ENCODE measurements at places on chromosomes 6 and 20.

DNA sequence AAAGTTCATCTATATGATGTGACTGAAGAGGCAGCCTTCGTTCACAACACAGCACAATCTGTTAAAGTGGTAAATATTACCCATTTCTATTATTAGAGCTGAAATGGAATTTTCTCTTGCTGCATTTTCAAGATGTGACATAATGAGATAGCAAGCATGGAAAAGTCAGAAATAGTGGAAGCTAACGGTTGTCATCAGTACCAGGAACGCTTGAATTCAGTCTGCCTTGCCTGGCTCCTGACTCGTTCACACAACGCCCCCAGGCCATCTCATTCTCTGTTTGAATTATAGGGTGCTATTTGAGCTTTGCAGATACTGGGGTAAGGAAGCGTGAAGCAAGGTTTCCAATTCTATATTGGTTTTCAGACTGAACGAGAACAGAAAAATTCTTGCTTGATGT lies 116.5 kb upstream of the MAP3K7 start:
- DNase-seq, result no peak

DNA sequence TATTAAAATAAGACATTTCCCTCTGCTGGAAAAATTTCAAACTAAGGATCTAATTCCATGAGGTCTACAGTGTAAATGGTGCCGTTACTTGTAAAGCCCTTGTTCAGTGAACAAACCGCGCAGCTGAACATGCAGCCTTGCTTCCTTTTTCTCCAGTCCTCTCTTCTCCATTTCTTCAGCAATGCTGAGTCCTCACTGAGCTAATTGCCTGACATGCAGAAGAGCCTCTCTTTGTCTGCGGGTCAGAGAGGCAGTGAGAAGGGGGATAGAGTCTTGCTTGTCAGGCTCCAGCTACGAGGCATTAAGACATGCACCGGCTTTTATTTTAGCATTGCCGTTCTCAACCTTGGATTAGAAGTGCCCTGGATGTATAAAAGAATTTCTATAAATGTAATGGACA lies 25.7 kb downstream of the ZDHHC14 start:
- no peak for DNase-seq

DNA sequence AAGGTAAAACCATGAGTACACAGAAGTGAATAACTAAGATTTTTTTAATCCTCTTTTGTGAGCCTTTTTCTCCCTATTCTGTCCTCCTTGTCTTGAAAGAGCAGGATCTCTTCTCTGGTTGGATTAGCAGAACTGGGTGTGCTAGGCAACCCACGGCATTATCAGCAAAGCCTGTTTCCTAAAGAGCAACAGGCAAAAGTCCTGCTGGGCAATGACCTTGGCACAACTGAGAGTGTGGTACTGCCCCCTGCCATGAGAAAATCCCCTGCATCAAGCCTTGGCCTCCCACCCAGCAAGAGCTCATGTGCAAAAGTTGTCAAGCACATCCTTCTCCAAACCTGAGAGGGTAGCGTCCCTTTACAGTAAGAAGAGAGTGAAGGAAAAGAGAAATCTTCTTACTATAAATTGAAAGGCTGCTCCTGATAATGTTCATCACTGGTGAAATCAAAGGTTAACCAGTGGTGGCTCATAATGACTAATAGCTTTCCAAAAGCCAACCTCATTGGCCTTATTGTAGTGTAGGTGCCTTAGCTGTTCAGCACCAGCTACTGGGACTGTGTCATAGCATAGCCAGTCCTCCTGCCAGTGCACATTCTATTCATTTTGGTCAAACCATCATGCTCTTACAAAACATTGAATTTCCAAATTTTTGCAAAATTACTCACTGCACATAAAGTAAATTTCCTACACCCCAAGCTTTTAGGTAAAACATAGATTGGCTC lies 17.1 kb downstream of the KIF6 start:
- DNase-seq, result no peak

- DNase-seq, result no peak
Measured at GRCh38 chr6:41965429-41966213, 24.0 kb upstream of the CCND3 start.

- no peak for DNase-seq
Measured at GRCh38 chr6:52666071-52666470, 4.8 kb upstream of the TMEM14A start.

DNA sequence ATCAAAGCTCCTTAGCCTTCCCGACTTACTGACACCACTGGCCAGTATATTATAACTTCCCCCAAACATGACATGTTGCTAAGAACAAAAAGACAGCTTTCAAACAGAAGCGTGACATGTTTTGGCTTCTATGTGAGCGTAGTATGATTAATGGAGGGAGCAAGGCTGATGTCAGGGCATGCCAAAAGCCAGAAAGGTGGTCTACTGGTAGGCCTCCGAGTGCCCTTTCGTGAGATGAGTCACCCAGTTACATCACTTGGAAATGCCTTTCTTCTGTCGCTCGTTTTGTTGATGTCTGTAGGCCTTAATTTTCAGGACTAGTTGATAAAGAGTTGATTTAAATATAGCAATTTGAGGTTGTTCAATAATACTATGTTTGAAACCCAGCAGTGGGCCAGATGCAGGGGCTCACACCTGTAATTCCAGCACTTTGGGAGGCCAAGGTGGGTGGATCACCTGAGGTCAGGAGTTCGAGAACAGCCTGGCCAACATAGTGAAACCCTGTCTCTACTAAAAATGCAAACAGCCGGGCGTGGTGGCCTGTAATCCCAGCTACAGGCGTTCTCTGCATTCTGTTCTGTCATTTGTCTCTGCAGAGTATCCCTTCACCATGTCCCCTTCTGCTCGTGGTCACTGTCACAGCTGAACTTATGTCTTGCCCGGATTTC lies 53.3 kb downstream of the CNKSR3 start:
- no peak for DNase-seq

- no peak for DNase-seq
Measured at GRCh38 chr6:62528894-62529526, 243.0 kb upstream of the KHDRBS2 start.

DNA sequence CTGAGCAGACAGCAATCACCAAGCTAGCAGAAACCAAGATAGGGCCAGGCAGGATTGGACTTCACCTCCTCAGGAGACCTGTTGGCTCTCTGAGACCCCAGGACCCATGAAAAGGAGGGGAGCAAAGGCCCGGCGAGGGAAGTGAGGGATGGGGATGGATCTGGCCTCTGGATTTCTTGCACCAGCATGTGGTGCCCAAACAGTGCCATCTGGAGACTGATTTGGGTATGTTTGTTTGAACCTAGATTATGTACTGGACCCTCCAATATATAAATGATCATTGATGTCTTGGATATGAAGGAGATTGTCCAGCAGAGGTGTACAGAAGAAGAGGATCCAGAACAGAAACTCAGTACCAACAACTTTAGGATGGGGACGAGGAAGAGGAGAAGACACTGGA lies 83.4 kb upstream of the LY86 start:
- DNase-seq, result no peak

DNA sequence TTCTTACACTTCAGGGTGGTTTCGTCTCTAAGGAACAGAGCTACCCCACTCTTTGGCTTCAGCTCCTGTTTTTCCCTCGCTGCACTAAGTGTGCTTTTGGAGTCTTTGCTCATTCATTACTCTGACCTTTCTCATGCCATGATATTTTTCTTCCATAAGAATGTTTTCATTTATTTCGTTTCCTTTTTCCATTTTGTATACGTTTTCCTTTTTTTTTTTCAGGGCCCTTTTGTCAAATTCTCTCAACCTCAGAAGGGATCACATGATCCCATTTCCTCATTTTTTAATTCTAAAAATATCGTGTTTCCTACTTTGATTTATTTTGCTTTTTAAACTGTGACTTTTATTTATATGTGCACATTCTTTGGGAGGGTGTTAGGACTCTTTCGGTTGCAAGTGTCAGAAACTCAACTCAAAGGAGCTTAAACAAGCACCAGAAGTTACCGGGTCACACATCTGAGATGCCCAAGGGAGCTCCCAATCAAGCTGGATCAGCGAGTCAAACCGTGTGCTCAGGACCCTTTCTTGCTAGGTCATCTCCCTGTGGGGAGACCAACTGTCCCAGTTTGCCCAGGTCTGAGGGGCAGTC lies 40.6 kb downstream of the GCNT2 start:
- no peak for DNase-seq

GRCh38 chr6:169115632-169116031 lies 138.0 kb downstream of the THBS2 start:
- DNase-seq, result no peak

DNA sequence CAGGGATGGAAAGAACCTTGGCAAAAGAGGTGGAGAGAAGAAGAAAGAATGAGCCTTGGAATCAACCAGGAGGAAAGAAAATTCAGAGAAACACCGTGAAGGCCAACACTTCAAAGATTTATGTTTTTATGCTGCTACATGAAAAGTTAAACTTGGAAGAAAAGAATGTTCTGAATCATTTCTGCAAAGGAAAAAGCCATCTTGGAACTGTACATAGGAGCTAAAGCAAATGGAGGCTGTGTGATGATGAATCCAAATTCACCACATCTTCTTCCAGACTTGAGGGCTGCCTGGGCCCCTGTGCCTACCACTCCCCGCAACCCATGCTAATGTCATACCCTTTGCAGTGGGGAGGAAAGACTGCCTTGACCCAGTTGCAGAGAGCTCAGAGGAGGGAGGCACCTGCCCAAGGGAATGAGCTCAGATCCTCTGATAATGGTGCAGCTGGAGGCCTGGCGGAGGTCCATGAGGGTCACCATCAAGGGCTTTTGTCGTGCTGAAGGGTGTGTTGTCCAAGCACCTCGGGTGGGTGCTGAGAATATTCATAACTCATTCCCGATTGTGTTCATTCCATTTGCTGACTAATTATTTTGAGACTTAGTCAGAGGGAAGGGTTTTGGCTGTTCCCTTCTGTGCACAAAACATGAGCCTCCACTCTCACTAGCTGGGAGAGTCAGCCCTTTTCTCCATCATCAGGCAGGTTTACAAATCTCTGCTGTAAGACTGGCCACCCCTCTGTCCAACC lies 245.8 kb upstream of the JAG1 start:
- no peak for DNase-seq

GRCh38 chr20:24842274-24842917 lies 106.7 kb upstream of the CST7 start:
- no peak for DNase-seq

GRCh38 chr20:47295921-47296426 lies 60.5 kb downstream of the ZMYND8 start:
- DNase-seq, result no peak

GRCh38 chr20:14761903-14762302 lies 424.5 kb upstream of the FLRT3 start:
- no peak for DNase-seq

GRCh38 chr6:51541847-51542246 lies 545.6 kb downstream of the PKHD1 start:
- no peak for DNase-seq

DNA sequence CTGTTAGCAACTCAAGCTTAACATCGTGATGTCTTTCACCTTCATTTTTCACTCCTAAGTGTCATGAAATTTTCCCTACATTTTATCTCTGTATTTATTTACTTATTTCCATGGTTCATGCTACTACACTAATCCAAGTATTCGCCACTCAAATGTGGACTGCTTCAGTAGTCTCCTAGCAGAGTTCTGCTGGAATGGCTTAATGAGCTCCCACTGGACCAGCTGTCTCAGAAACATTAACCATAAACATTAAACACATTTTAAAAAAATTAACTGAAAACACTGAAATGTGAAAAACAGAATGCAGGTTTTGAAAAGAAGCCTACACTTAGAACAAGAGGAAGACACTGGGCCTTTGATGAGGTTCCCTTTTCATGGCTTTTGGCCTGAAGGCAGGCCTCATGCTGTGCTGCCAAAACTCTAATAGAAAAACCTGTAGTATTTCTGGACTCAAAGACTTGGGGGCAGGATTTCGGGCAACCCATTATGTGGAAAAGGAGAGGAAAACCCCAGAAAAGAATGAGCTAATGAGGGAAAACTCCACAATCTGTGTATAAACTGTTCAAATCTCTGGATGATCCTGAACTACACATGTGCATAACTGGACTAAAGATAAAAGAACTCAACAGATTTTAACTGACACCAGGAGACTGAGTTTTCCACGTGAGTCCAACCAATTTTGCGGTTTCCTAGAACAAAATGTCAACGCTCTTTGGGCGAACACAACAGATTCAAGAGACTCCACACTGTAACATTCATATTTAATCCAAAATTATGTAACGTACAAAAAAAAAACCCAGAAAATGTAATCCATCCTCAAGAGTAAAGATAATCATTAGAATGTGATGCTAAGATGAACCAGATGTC lies 33.0 kb downstream of the SAMD3 start:
- DNase-seq, result no peak

GRCh38 chr20:23305098-23305497 lies 45.5 kb upstream of the NXT1 start:
- DNase-seq, result no peak

GRCh38 chr6:21393441-21394165 lies 199.9 kb upstream of the SOX4 start:
- DNase-seq, result no peak

DNA sequence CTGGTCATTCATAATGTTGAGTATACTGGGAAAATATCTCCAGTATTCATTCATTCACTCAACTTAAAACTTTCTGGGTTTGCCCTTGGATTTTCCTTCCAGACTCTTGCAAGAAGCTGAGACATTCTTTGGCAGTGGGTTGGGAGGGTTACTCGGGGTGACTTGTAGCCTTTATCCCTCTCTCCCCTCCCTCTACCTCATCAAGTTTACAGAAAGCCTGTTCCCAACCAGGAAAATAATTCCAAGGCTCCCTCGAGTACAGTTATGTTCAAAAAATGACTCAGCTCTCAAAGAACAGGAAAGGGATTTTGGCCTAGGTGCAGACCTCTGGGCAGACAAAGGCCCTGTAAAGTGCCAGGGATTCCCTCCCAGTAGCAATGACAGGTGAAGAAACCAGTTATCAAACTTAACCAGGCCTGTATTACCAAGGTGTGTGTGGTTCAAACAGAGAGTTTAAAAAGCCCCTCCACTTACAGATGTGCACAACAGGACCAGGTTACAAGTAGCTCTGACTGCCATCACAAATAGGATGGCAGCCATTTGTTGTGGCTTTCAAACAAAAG lies 22.2 kb downstream of the FKBP1A start:
- no peak for DNase-seq

DNA sequence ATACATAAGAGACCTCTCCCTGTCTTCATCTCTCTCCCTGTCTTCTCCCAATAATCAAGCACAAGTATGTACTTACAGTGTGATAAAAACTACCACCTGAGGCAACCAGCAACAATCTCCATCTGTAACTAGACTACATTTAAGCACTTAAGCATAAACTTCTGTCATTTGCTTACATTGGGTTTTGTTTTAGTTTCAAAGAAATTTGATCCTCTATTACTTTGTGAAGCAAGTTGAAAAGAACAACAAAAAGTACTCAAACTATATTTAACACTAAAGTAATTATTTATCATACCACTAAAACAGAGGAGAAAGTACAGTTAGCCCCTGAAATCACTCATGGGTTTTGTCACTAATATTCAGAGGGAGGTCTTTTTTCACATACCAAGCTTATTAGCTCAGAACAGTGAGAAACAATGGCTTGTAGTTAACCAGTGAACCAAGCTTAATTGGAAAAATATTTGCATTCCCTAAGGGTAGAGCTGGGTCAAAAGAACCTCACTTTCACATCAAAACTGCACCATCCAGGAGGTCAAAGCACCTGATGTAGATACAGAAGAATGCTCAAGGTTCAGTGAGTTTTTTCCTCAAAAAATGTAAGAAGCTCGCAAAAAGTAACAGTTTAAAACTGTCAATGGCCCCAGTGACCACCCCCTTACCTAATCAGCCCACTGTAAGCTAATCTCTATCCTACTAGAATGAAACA lies 34.1 kb downstream of the DCDC2 start:
- DNase-seq, result no peak

Measured in stimulated activated CD8-positive, alpha-beta memory T cell treated with anti-CD3 and anti-CD28 coated beads, Interleukin-15, amount 100 ng/mL, for 48 hours (primary cell).